Upper lobe of left lung (tissue), 6 donors: ENCODE measurements at places on chromosomes 7 and 10.

GRCh38 chr7:155182406-155182970 is 112.4 kb downstream of the HTR5A start:
- H3K36me3 ChIP-seq, result no peaks in the 10 kb centered on the region
- H3K4me3 ChIP-seq, result no peak overlapping the region
- no peak overlapping the region for H3K27ac ChIP-seq
- no peaks in the 10 kb centered on the region for H3K4me1 ChIP-seq
- DNase-seq, result no peak

GRCh38 chr7:81460250-81461045 is 309.4 kb downstream of the HGF start:
- no peaks in the 10 kb centered on the region for H3K4me1 ChIP-seq
- DNase-seq, result no peak
- H3K36me3 ChIP-seq, result no peaks in the 10 kb centered on the region
- H3K27ac ChIP-seq, result no peak overlapping the region
- no peaks in the 10 kb centered on the region for H3K27me3 ChIP-seq
- H3K4me3 ChIP-seq, result no peak overlapping the region

- H3K4me1 ChIP-seq, result peaks cover 4% of the 10 kb centered on the region
- H3K27ac ChIP-seq, result no peak overlapping the region
- no peak overlapping the region for H3K4me3 ChIP-seq
- no peak for DNase-seq
- no peaks in the 10 kb centered on the region for H3K36me3 ChIP-seq
These were observed 105.9 kb downstream of the CPEB3 start for GRCh38 chr10:92184977-92185376.

DNA sequence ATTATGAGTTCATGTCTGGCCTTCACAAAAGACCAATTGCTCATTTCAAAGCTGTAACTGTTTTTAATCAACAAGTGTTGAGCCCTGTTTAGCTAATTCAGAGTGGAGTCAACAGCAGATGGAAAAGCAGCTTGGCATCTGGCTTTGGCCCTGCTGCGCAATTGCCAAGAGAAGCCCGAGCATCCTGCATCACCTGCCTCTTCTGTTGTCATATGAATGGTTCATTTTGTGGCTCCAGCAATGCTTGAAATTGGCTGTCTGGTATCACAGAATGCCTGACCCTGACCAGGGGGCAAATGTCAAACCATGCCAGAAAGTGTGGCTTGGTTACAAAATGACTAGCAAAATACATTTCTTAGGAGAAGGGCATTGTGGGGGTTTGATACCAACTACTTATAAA is 296.5 kb upstream of the PHF14 start:
- DNase-seq, result no peak
- no peaks in the 10 kb centered on the region for H3K27me3 ChIP-seq
- H3K36me3 ChIP-seq, result no peaks in the 10 kb centered on the region
- no peak overlapping the region for H3K4me3 ChIP-seq
- no peak overlapping the region for H3K27ac ChIP-seq

GRCh38 chr7:41478187-41478586 is 224.7 kb downstream of the INHBA start:
- no peak overlapping the region for H3K4me3 ChIP-seq
- DNase-seq, result no peak
- no peaks in the 10 kb centered on the region for H3K27me3 ChIP-seq
- no peak overlapping the region for H3K27ac ChIP-seq
- H3K36me3 ChIP-seq, result no peaks in the 10 kb centered on the region
